ENCODE measurements at places on chromosomes 7 and 10.

DNA sequence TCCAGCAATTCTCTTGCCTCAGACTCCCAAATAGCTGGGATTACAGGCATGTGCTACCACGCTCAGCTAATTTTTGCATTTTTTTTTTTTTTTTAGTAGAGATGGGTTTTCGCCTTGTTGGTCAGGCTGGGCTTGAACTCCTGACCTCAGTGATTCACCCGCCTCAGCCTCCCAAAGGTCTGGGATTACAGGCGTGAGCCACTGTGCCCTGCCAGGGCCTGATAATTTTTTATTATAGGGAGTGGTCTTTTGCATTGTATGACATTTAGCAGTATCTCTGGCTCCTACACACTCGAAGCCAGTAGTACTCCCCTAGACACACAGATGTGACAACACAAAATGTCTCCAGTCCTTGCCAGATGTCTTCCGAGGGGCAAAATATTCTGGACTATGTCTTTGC lies 124.0 kb downstream of the DKK1 start:
- no peak for DNase-seq

GRCh38 chr7:11516328-11516727 lies 315.7 kb downstream of the THSD7A start:
- no peak for DNase-seq

DNA sequence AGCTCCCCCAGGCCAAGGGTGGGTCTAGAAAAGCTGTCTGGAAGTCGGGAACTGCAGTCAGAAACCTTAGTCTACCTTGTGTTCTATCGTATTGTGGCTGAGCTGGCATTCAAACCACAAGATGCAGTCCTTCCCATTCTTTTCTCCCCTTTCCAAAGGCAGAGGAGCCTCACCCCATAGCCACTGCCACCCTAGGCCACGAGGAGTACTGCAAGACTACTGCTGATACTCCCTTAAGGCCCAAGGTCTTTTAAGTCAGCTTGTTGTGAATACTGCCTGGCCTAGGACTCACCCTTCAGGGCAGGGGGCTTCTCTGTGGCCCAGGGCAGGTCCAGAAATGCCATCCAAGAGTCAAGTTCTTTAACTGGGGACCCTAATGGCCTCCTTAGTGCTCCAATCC lies 214.5 kb upstream of the CNTNAP2 start:
- DNase-seq, result no peak

DNA sequence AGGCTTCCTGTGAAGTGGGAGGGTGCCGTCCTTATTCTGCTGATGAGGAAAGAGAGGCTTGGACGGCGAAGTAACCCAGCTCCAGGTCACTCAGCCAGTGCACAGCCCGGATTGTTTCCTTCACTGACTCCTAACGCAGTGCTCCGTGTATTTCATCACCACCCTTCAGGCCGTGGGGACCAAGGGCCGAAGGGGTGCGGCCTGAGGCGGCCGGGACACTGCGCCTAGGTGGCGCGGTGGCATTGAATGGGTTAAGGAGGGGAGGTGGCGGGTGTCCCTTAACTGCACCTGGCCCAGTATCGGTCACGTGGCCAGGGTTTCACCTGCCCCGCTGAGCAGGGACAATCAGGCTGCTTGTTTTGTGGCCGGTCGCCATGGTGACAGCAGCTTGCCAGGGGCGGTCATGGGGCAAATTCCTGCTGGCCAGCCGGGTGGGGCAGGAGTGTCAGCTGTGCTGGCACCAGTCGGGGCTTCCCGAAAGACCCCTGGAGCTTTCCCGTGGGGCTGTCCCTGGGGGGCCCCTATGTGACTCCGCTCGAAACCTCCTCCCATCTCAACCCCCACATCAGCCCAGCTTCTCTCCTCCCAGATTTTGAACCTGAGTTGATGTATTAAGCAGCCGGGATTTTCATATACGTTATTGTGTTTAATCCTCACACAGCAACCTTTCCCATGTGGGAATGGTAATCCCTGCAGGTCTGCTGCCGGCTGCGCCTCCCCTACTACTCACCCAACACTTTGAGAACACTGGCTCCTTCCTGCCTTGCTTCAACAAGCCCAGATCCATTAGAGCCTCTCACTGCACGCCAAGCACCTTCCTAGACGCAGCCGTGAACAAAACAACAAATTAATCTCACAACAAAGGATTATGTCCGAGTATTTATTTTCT lies 4.4 kb upstream of the ABHD11 start:
- no peak for DNase-seq

DNA sequence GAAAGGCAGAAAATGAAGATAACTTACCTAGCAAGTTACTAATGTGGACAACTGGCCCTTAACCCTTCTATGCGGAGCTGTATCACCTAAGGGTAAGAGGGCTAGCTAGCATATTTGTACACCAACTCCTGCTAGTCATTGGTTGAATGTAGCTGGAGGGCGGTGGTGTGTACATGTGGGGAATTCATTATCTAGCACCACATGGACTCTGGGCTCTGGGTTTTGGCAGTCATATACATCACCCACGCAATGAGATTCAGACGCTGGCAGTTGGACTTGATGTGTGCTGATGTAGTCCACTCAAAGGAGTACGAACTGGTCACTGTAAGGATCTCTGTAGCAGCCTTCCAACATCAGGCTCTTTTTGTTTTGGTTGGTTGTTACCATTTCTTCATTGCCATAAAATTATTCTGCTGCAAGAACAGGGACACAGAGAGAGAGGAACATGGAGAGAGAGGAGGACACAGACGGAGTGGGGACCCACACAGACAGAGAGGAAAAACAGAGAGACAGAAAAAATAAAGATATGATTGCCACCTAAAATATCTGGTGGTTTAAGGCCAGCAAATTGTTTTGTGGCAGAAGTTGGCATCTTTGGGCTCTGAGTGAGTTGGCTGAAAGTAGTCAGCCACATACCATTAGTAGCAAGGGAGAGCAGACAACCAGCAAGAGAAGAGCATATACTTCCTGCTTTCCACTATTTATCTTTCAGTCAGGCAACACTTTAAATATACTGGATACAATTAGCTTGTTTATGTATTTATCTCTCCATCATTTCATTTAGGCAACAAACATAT lies 76.7 kb upstream of the MTPN start:
- DNase-seq, result no peak
